ENCODE measurements at places on chromosomes 16 and 17. TPM values are rescaled to one million over a fixed set of nuclear protein-coding genes. Genes with fewer than 3 reads are reported as not detected.

The ASB16 gene
- total RNA-seq, result not detected

The ZPBP2 gene
- not detected for total RNA-seq

The ACSF2 gene
- 26.1 TPM for total RNA-seq

The ADPRM gene
- total RNA-seq, result not detected

The CXCL16 gene
- total RNA-seq, result 12.5 TPM

The CNTROB gene
- 13.7 TPM for total RNA-seq

The LGALS9B gene
- not detected for total RNA-seq

The CIITA gene
- total RNA-seq, result 19.4 TPM

GRCh38 chr17:35735036-35735805 is 3.8 kb downstream of the RASL10B start:
- H3K36me3 ChIP-seq, result no peaks in the 10 kb centered on the region
- H3K4me1 ChIP-seq, result no peaks in the 10 kb centered on the region
- DNase-seq, result no peak
- no peaks in the 10 kb centered on the region for H3K27me3 ChIP-seq
- no peak overlapping the region for H3K4me3 ChIP-seq

- H3K4me3 ChIP-seq, result peak within 1 kb of the TSS; percentile 99
- peaks cover 19% of the 10 kb centered on the region for H3K4me1 ChIP-seq
- H3K36me3 ChIP-seq, result peaks cover 31% of the 10 kb centered on the region
- peak; percentile 95 for DNase-seq
- no peaks in the 10 kb centered on the region for H3K27me3 ChIP-seq
Observed at GRCh38 chr16:28846080-28846932, at the start of gene TUFM. TSS of gene TUFM (minus strand) at chr16:28846348. CDS start at chr16:28846269, 79 bp downstream.

- no peaks in the 10 kb centered on the region for H3K27me3 ChIP-seq
- H3K4me3 ChIP-seq, result no peak overlapping the region
- DNase-seq, result no peak
- peaks cover 20% of the 10 kb centered on the region for H3K4me1 ChIP-seq
Observed at GRCh38 chr17:7555320-7555948, 3.1 kb upstream of the TNFSF13 start.

DNA sequence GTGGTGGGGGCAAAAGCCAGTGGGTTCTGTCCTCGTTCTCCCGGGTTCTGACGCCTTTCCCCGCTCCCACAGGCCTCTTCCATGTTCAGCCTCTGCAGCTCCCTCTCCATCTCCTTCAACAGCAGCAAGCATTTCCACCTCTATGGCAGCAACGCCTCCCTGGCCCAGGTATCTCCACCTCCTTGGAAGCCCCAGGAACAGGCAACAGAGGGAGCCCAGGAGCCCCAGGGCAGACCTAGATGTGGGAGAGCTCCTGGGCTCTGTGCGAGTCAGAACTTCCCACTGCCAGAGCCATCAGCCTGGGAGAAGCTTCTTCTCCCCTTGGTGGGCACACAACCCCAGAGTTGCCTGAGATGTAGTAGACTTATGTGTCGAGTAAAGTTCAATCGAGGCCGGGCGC is 7.8 kb downstream of the ZNF768 start:
- no peak overlapping the region for H3K4me3 ChIP-seq
- H3K27me3 ChIP-seq, result no peaks in the 10 kb centered on the region
- no peaks in the 10 kb centered on the region for H3K4me1 ChIP-seq
- DNase-seq, result no peak

DNA sequence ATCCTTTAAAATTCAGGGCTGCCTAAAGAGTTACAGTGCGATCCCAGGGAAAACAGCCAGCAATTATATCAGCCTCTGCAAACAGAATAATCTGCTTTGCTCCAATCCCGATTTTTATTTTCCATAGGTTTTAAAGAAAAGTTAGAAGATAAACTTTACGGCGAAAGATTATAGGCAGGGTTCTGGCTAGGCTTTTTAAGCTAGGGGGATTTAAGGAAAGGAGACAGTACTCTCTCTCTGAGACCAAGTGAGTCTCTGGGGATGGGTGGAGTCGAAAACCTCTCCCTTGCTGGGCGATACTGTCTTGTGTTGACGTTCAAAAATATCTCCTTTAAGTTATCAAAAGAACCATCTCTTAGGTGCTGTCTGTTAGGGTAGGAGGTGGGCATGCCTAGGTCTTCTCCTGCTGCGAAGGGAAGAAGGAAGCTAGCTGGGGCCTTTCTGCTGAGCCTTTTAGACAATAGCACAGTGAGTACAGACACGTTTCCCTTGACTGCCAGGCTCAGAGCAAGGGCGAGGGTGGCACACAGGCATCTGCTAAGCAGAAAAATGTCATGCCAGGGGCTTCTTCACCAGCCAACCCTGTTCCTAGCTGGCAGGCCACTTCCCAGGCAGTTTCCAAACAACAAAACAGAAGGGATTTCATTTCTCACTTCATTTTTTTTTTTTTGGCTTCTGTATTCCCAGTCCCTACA is 167.9 kb upstream of the MAF start:
- no peaks in the 10 kb centered on the region for H3K36me3 ChIP-seq
- no peaks in the 10 kb centered on the region for H3K4me1 ChIP-seq
- peak overlapping the region; percentile 78 for H3K27ac ChIP-seq
- DNase-seq, result no peak
- H3K4me3 ChIP-seq, result peak overlapping the region; percentile 37

DNA sequence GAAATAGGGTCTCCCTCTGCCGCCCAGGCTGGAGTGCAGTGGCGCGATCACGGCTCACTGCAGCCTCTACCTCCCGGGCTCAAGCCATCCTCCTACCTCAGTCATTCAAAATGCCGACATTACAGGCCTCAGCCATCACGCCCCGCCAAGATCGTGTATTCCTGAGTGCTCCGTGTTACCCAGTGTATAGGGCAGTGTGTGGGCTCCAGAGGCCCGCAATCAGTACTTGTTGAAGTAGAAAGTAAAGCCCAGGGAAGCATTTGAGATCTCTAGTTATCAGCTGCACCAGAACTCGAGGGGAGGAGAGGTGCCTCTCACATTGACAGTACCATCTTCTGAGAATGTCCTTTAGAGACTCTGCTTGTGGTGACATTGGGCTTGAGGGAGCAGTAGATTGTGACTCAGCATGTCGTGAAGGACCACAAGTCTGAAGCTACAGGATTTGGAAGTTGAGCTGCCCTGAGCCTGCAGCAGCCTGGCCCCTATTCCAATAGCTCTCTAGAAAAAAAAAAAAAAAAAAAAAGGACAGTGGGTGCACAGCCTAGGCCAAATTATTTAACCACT is 1.1 kb upstream of the PRPSAP1 start:
- H3K4me1 ChIP-seq, result no peaks in the 10 kb centered on the region
- peak overlapping the region; percentile 97 for H3K4me3 ChIP-seq
- no peaks in the 10 kb centered on the region for H3K27me3 ChIP-seq
- DNase-seq, result no peak
- H3K27ac ChIP-seq, result no peak overlapping the region

- H3K27ac ChIP-seq, result no peak overlapping the region
- peaks cover 5% of the 10 kb centered on the region for H3K36me3 ChIP-seq
Observed at GRCh38 chr17:1146561-1147265, 33.1 kb downstream of the ABR start.

GRCh38 chr16:49341706-49342105 is 31.9 kb upstream of the C16orf78 start:
- no peaks in the 10 kb centered on the region for H3K4me1 ChIP-seq
- DNase-seq, result no peak
- no peaks in the 10 kb centered on the region for H3K36me3 ChIP-seq
- no peak overlapping the region for H3K4me3 ChIP-seq
- no peaks in the 10 kb centered on the region for H3K27me3 ChIP-seq

DNA sequence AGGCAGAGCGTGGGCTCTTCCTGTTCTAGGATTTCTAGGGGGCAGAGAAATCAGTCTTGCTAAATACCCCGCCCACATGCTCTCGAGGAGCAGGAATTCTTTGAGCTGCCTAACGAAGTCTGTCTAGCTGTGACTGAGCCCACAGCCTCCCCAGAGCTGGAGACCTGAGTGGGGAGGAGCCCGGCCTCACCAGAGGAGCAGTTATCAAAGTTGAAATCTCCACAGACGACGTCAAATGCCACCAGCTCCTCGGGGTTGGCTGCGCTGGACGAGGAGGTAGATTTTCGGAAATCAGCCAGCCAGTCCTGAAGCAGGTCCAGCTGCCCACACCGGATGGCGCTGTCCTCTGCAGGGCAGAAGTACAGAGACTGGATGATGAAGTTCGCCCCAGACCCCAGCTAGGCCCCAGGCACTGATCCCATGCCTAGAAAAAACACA is 53.8 kb downstream of the PRMT7 start:
- H3K36me3 ChIP-seq, result no peaks in the 10 kb centered on the region
- H3K4me1 ChIP-seq, result no peaks in the 10 kb centered on the region
- no peak for DNase-seq
- H3K27ac ChIP-seq, result no peak overlapping the region
- no peak overlapping the region for H3K4me3 ChIP-seq
- no peaks in the 10 kb centered on the region for H3K27me3 ChIP-seq

GRCh38 chr16:30910427-30911029 is 12.8 kb upstream of the FBXL19 start:
- H3K27ac ChIP-seq, result no peak overlapping the region
- H3K36me3 ChIP-seq, result no peaks in the 10 kb centered on the region
- H3K4me1 ChIP-seq, result no peaks in the 10 kb centered on the region
- no peaks in the 10 kb centered on the region for H3K27me3 ChIP-seq
- no peak overlapping the region for H3K4me3 ChIP-seq

DNA sequence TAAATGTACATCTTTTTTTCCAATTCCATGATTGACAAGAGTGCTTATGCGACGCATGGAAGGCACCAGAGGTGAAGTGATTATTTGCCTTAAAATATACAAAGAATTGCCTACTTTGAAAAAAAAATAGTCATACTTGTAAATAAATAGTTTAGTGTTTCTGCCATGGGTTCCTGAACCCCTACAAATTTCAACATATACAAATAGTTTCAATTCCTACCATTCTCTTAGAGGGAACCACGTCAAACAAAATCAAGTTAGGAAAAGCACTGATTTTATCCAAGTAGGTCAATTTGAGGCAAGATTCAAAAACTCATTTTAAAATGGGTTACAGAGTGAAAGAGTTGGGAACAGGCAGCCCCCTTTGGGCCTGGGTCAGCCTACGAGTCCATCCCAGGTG is 11.7 kb downstream of the CMTM3 start:
- DNase-seq, result no peak
- H3K4me3 ChIP-seq, result no peak overlapping the region
- no peaks in the 10 kb centered on the region for H3K27me3 ChIP-seq
- no peaks in the 10 kb centered on the region for H3K4me1 ChIP-seq

GRCh38 chr17:35521150-35521549 is 16.3 kb downstream of the SLFN12L start:
- DNase-seq, result no peak
- no peaks in the 10 kb centered on the region for H3K27me3 ChIP-seq
- H3K36me3 ChIP-seq, result no peaks in the 10 kb centered on the region
- H3K4me1 ChIP-seq, result no peaks in the 10 kb centered on the region
- no peak overlapping the region for H3K27ac ChIP-seq
- H3K4me3 ChIP-seq, result no peak overlapping the region

- H3K27ac ChIP-seq, result no peak overlapping the region
- H3K4me3 ChIP-seq, result no peak overlapping the region
- H3K27me3 ChIP-seq, result no peaks in the 10 kb centered on the region
- H3K36me3 ChIP-seq, result peaks cover 8% of the 10 kb centered on the region
Observed at GRCh38 chr17:75910699-75911098, 6.0 kb upstream of the MRPL38 start.

DNA sequence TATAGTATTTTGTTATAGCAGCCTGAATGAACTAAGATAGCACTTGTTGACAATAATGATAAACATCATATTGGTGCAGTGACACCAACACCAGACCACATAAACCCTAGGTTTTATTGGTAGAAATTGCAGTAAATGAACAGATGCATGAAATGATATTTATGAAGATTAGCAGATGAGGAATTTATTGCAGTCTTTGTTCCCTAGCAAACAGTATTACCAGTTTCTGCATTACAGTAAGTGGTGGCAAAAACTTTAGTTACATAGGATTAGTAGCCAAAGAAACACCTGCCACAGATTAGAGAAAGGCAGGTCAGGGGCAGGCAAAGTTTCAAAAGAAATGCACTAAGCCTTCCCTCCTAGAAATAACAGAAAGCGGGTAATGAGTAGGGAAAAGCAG is 17.7 kb upstream of the TANC2 start:
- no peak for DNase-seq
- peaks cover 5% of the 10 kb centered on the region for H3K4me1 ChIP-seq
- no peaks in the 10 kb centered on the region for H3K27me3 ChIP-seq

GRCh38 chr17:7356756-7357155 is 1.8 kb downstream of the TMEM95 start:
- peaks cover 27% of the 10 kb centered on the region for H3K4me1 ChIP-seq
- H3K27ac ChIP-seq, result no peak overlapping the region
- H3K4me3 ChIP-seq, result no peak overlapping the region

DNA sequence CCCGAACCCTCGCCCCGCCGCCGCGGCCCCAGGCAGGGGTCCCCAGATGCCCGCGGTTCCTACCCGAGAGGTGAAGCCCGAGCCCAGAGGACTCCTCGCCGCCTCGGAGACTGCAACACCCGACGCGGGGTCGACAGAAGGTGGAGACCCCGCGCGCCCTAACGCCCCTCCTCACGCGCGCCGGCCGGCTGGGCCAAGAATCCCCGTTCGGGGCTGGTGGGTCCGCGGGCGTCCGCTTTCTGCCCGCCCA is 515 bp downstream of the SUMO2 start:
- H3K27me3 ChIP-seq, result no peaks in the 10 kb centered on the region
- DNase-seq, result no peak
- H3K4me3 ChIP-seq, result peak overlapping the region; percentile 80
- H3K27ac ChIP-seq, result peak overlapping the region; percentile 94
- peaks cover 20% of the 10 kb centered on the region for H3K36me3 ChIP-seq

- H3K27ac ChIP-seq, result no peak overlapping the region
- H3K4me1 ChIP-seq, result peaks cover 18% of the 10 kb centered on the region
- H3K4me3 ChIP-seq, result no peak overlapping the region
- H3K36me3 ChIP-seq, result no peaks in the 10 kb centered on the region
Observed at GRCh38 chr17:38602956-38603785, 2.6 kb downstream of the SRCIN1 start.

GRCh38 chr16:5604770-5605169 is 507.2 kb upstream of the EEF2KMT start:
- no peaks in the 10 kb centered on the region for H3K4me1 ChIP-seq
- DNase-seq, result no peak
- H3K36me3 ChIP-seq, result no peaks in the 10 kb centered on the region
- H3K4me3 ChIP-seq, result no peak overlapping the region
- H3K27me3 ChIP-seq, result no peaks in the 10 kb centered on the region
- H3K27ac ChIP-seq, result no peak overlapping the region

- no peaks in the 10 kb centered on the region for H3K36me3 ChIP-seq
- H3K27ac ChIP-seq, result no peak overlapping the region
- no peaks in the 10 kb centered on the region for H3K27me3 ChIP-seq
Observed at GRCh38 chr17:49520386-49521087, 25.4 kb downstream of the NGFR start.
